ENCODE measurements at places on chromosomes 6 and 20.

DNA sequence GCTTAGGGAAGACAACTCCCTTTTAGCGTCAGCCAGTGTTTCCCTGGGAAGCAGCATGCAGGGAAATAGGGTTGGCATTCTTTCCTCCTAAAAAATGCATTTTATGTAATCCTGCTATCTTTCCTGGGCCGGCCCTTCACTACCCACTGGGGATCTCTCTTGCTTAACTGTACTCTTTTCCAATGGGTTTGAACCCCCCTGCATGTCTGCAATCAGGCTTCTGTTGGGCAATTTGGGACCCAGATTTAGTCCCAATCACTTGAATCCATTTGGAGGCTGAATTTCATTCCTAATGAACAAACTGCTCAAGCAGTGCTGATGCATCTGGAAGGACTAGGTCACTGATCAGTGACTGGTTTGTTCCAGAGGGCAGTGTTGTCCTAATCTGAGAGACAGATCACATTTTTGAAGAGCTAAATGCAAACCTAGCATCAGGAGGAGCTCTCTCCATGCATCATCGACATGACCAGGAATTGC lies 152.0 kb downstream of the TSHZ2 start:
- no peak for DNase-seq

DNA sequence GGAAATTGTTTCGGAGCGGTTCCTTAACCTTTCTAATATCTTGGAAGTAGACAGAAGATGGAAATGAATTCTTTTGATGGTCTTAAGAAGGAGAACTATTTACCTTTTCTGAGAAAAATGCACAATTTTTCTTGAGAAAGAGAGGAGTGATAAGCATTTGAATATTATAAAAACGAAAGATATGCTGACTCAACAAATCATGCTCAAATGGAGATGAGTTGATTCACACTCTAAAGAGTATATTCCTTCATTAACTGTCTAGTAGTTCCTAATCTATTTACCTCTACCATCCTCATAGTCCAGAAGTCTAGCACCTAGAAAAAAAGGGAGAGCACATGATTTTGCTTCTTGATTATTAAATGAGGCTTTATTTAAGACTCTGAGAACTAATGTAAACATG lies 4.1 kb downstream of the TSBP1 start:
- no peak for DNase-seq

DNA sequence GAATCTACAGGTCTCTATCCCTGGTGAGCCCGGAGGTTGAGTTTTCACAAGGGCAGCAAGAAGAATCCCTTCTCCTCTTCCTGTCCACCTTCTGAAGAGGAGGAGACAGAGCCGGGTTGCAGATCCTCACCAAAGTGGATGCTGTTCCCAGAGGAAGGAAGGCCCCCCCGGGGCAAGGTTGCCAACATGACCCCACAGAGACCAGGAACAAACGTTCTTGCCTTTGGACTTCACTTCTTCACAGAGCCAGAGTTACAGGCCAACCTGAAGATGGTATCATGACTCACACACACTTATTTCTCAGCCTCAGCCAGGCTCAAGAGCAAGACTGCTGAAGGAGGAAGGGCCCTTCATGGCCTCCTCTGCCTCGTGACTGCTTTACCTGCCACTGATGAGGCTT lies 384.3 kb downstream of the CD83 start:
- no peak for DNase-seq

GRCh38 chr6:33427585-33428223 lies 7.8 kb downstream of the SYNGAP1 start:
- DNase-seq, result peak; percentile 66

GRCh38 chr20:4844751-4845465 lies 123.2 kb downstream of the PRND start:
- no peak for DNase-seq

DNA sequence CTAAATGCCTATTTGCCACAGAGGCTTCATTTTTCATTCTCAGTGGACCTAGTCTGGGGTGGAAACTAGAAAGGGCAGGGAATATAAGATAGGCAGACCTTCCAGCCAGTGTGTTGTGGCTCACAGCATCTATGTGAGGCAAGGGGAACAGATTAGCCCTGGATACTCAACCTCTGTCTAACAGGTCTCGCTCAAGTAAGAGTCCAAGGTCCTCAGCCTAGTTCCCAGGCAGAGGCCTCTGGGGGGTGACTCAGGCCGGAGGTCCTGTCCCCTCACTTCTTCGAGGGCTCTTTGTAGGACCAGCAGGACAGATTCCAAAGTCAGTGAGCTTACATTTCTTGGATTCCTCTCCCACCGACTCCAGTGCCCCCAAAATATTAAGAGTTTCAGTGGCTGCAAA lies 106.6 kb downstream of the ZMYND8 start:
- DNase-seq, result no peak

DNA sequence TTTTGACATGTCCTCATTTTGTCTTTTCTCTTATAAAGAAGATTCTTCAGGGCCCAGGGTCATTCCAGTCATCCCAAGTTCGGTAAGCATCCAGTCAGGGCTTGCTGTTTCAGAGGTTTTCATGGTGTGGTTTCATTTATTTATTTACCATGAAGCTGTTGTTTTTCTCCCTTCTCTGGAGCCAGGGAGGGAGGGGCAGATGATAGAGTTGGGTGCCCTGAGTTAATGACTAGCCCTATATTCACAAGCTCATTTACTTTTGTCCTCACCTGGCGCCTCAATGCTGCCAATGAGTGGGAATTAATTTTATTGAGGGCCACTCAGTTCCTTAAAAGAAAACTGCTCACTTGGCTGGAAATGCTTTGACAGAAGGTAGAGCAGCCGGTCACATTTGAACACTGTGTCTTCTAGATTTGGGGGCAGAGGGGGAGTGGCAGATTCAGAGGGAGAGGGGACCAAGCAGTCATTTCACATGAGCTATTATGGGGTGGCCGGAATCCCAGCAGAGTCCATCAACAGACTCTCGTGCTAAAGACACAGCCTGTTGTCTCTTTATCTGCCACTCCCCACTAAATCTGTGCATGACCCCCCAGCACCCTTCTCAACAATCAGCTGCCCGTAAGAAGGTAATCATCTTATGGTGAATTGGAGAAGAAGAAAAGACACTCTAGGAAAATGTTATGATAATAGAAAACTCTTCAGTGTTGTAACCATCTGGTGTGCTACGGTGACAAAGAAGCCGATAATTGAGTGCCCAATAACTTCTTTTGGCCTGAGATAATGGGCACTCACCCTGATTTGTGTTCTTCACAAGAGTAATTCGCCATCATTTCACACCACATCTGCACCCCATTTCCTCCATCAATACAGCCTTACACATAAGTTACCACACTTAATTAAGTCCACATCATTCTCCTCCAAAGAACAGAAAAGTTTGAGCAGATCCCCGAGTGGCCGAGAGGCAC lies 573.5 kb upstream of the JAG1 start:
- DNase-seq, result no peak
